ENCODE measurements at places on chromosomes 5 and 9.

DNA sequence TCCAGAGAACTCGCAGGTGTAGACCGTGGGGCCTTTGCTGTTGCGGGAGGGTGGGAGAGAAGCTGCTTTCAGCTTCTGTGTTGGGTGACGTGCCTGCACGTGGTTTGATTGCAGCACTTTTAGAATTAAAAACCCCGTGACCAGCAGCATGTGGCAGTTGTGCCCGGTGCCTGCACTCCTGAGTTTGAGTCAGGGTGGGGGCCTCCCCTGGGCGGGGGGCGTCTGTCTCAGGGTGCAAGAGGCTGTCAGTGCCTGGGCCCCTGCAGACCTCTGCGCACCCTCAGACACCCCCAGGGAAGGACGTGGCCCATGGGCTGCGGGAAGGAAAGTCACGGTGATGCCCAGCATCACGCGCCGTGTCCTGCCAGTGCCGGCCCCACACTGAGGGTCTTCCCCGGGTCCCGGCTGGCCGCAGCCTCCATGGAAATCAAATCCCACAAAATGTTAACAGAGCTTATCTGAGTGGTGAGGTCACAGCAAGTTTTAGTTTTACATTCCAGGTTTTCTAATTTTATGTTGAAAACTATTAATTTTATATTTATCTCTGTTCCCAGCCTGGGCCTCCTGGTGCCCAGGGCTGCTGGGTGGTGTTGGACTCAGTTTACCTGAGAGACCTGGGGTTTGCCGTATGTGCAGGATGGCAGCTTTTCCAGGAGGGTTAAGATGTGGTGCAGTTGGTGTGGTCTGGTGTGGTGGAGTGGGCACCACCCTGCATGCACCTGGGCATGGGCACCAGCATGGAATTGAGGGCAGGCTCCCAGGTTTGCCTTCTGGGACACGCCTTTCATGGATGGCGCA, 33.3 kb downstream of the AHRR start:
- no peak for DNase-seq

- DNase-seq = no peak
Observed at GRCh38 chr5:135185481-135186065, 151.5 kb upstream of the PITX1 start.

DNA sequence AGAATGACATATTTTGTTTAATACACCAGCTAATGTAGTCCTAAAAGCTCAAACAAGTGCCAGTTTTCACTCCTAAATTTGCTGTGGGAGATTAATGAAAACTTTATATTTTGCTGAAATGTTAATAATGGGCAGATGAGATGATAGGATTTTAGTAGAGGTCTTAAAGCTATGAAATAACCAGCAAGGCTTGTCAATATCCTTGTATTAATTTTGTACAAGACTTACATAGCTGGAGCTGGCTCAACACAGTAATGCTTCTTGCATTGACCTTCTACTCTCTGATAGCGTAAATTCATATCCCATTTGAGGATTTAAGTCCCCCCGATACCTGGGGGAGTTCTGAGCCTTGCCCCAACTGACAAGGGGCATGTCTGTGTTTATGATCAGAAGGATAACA, 219.2 kb downstream of the MAPKAP1 start:
- no peak for DNase-seq

DNA sequence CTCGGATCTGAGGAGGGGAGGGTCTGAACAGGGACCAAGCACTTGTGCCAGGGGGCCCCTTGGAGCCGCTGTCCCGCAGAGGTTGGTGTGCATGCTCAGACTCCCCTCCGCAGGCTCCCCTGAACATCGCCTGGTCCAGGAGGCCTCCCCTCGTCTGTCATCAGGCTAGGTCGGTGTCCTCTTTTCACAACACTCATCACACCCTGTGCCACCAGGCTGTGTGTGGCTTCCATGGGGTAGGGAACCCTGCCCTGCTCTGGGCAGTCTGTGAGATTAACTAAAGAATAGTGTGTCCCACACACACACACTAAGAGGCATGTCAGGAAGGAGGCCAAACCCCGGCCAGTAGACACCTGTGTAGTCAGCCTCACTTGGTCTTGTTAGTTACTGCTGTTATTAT, 119.3 kb downstream of the C5orf15 start:
- no peak for DNase-seq

- DNase-seq = no peak
Observed at GRCh38 chr9:123488722-123489321, 132.8 kb downstream of the CRB2 start.

DNA sequence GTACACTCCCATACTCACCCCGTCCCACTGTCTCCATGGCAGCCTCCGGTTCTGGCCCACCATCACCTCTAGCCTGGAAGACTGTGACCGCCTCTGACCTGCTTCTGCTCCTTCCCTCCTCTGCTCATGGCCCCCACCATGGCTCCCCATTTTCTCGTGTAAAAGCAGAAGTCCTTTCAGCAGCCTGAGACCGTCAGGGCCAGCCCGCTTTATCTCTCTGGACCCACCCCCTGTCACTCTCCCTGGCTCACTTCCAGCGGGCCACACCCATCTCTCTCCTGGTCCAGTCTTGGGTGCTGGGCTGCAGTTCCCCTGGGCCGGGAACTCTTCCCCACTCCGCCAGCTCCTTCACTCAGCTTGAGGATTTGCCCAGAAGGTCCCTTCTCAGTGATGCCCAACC, 96.0 kb upstream of the RUFY1 start:
- no peak for DNase-seq

DNA sequence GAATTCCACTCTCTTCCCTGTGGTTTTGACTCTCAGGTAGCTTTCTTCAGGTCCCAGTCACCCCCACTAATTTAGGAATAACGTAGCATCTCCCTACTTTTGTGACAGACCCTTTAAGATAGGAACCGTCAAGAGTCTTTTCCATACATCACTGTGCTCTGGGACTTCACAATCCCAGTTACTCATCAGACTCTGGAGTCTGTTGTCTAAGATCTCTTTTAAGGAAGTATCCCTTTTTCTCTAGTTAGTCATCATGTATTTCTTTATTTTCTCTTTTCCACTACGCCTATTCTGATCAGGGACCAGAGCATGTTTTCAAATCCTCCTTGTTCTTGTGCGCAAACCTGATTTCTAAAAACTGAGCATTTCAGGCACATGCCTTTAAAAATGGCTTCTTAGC, 143.0 kb downstream of the GOLPH3 start:
- no peak for DNase-seq

DNA sequence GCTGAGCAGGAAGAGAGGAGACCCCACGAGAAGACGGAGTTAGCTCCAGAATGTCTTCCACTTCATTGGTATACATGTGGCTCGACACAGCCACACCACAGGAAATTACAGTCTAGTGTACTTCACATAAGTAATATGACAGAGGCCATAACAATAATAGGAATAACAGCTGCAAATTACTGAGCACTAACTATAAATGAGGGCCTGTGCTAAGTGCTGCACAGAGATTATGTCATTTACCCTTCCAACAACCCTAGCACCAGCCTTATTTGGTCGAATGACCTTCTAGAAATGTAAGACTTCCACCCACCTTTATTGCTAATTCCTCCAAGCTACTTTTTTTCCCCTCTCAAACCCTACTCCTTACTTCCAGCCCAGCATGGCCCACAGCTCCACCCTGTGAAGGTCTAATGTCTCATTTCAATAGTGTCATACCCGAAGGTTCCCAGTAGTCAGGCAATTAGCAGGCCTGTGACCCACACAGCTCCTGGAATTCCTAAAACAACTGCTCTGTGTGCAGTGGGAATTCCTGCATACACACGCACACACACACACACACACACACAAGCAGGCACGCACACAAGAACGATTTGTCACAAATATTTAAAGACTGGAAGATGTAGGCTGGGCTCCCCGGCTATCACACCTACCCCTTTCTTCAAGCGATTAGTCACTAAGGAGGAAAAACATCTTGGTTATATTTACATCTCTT, 134.5 kb downstream of the FRMD3 start:
- no peak for DNase-seq

DNA sequence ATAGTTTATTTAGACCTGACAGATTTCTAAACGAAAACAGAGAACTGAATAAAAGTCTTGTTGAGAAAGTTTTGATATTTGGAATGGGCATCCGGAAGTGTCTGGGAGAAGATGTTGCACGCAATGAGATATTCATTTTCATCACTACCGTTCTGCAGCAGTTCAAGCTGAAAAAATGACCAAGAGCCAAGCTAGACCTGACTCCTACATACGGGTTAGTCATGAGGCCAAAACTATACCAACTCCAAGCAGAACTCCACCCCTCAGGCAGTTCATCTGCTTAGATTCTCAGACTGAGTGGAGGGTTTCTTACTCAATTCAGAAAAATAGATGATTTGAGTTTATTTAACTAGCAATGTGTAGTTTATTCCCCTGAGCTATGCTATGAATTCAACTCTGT, 95.4 kb upstream of the ANXA1 start:
- DNase-seq = no peak

DNA sequence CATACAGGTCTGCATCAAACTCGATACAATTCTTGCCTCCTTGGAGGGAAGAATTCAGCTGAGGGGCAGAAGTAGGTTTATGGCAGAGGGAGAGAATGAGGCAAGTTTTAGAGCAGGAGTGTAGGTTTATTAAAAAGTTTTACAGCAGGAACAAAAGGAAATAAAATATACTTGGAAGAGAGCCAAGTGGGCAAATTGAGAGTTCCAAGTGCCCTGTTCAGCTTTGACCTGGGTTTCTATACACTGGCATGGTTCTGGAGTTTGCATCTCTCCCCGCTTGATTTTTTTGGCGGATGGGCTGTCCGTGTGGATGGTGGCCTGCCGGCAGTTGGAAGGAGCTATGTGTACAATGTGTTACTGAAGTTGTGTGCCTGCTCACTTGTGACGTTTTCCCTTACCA, 116.1 kb downstream of the ALDH1A1 start:
- DNase-seq = no peak

DNA sequence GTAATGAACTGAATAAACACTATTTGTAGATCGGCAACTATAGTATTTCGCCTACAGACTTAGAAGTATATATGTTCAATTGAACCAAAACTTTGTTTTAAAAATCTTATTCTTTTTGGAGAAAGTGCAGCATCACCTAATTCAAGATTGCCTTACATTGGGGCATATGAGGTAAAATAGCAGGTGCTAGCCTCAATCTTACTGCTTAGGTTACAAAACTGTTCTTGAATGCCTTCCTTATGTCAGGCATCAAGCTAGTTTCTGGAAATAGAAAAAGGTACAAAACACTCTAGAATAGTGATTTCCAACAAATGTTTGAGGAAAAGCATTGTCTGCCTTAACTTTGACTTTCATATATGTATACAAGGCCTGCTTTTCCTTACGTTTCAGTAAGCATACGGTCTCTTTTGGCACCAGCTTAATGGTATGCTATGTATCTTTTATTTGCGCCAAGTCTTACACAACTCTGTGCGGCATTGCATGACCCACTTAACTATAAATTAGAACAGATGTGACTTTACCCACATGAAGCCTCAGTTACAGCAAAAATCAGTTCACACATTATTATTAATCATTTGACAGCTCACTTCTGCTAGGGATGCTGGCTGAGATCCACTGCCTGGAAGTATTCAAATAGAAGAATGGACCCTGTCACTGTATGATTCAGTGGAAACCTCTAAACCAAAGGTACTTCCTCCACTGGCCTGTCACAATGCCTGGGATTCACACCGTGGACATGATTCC, 174.1 kb downstream of the PRELID2 start:
- no peak for DNase-seq

GRCh38 chr9:1051584-1052275, 1.6 kb downstream of the DMRT2 start:
- no peak for DNase-seq

GRCh38 chr9:93620881-93621820, 44.8 kb downstream of the PHF2 start:
- DNase-seq = no peak

DNA sequence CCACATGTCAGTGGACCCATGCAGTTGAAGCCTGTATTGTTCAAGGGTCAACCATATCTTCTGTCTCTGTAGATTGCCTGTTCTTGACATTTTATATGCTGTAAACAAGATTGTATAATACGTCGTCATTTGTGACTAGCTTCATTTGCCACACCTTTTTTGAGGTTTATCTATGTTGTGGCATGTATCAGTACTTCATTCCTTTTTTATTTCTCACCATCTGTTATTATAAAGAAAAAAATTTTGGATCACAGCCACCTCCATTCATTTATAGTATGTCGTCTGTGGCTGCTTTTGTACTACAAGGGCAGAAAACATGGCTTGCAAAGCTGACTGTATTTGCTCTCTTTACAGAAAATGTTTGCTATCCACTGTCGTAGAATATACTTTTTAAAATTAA, 72.4 kb downstream of the TEK start:
- DNase-seq = no peak

- no peak for DNase-seq
Observed at GRCh38 chr9:109468927-109469326, 29.2 kb downstream of the PTPN3 start.

DNA sequence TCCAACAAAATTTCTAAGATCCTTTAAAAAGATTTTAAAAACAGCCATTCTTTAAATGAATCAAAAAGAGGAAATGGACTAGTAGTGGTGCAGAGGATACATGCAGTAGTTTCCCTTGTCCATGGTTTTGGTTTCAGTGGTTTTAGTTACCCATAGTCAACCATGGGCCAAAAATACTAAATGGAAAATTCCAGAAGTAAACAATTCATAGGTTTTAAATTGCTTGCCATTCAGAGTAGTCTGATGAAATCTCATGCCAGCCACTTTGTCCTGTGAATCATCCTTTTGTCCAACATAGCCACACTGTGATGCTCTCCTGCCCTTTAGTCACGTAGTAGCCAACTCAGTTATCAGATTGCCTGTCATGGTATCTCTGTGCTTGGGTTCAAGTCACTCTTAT, 286.1 kb downstream of the ANXA1 start:
- no peak for DNase-seq

DNA sequence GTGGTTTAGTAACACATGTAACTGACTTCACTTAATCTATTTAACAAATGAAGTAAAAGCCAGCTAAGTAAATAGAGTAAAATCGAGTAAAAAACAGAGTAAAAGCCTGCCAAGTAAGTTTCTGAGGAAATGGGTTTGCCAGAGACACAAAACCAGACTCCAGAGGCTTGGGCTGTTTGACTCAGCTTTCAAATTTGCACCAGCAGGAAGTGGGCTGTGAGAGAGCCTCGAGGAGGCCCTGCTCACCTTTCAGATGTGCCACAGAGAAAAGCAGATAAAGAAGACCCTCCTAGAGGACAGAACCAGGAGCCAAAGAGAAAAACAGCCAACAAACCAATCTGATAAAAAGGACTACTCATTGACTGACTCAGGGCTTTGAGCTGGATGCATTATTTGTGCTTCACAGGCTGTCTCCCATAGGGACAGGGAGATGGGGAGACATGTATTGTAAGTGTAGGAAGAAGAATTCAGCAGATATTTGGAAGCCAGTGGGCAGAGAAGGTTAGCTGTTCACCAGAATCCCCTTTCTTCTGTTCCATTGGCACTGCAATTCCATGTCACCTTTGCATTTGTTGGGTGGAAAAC, 14.4 kb upstream of the AMACR start:
- no peak for DNase-seq

GRCh38 chr5:177496727-177497291, 595 bp downstream of the PDLIM7 start:
- no peak for DNase-seq

- no peak for DNase-seq
Observed at GRCh38 chr5:53239301-53239990, 129.9 kb upstream of the MOCS2 start.

- no peak for DNase-seq
Observed at GRCh38 chr9:37840560-37841194, 40.1 kb downstream of the DCAF10 start.

Data from activated T-helper 1 cell treated with anti-CD3 and anti-CD28 coated beads, Interleukin-2, amount 50 U/mL, for 16 hours (primary cell).